ENCODE measurements at places on chromosomes 1 and 21.

DNA sequence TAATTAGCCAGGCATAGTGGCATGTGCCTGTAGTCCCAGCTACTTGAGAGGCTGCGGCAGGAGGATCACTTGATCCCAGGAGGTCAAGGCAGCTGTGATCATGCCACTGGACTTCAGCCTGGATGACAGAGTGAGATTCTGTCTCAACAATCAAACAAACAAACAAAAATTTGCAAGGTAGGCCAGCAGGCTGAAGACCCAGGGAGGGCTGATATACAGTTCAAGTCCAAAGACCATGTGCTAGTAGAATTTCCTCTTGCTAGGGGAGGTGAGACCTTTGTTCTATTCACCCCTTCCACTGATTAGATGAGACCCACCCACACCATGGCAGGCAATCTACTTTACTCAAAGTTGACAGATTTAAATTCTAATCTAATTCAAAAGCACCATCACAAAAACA, 31.2 kb upstream of the CNN3 start:
- DNase-seq: no peak

DNA sequence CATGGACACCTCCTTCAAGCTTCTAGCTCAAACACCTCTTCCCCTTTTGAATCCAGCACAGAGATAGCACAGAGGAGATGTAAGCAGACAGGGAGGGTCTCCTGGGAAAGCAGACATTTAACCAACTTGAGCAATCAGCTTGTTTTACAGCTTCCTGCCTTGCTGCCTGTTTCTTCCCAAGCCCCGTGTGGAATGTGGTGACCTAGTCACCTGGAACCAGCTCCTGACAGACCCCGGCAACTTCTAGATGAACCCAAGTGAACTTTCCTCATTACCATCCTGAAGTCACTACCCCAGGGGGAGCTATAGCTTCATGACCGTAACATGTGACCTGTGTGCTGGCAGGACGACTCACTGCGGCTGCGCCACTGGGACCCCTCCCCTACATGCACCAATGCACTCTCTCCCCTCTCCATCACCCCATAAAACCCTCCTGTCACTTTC, 24.1 kb upstream of the TTF2 start:
- DNase-seq: no peak

GRCh38 chr1:97640677-97641076, 280.2 kb downstream of the DPYD start:
- no peak for DNase-seq

DNA sequence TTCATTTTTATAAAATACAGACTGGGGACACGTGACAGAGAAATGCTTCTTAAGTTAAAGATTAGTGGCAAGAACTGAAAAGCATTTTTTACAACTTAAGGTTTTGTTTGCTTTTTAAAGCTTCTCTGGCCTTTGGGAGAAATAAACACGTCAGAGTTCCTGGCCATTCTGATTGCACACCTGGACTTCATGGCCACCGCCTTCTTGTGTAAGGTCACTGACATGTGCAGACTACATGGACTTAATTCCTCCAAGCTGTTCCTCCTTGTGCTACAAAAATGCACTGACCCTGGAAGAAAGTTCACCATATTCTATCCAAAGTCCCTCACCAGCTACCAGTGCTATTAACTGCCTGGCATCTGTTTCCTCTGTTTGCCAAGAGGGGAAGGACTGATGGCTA, 56.1 kb downstream of the GADD45A start:
- DNase-seq: no peak

DNA sequence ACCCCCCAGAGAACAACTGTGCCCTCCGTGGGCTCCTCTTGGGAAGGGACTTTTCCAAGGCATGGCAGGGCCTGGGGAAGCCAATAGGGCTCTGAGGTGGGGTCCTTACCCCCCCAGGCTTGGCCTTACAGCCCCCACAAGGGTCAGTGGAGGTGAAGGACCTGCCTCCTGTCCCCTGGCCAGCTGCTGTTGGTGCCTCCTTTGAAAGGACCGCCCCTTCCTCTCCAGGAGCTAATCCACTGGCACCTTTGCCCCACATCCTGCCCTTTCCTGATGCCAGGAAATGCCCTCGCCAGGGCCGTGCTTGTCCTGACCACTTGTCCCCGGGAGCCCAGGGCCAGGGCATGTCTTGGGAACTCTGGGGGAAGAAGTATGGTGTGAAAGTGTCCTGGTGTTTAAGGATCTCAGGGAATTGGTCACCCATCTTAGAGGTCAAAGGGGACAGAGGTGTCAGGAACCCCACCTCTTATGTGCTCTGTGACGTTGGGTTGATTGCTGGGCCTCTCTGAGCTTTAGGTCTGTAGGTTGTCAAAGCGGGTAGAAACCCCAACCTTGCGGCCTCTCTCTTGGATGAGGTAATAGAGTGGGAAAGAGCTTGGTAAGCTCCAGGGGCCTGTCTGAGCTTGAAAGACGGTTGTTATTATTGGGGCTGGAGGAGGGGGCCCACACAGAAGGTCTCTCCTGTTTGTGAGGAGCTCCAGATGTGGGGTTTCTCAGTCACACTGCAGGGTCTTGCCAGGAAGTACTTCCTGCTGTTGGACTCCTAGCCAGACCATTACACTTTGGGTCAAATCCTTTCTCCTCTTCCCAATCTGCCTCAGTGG, 2.8 kb downstream of the KCNQ4 start:
- DNase-seq: no peak

GRCh38 chr1:48596046-48596445, 124.0 kb upstream of the SPATA6 start:
- no peak for DNase-seq

DNA sequence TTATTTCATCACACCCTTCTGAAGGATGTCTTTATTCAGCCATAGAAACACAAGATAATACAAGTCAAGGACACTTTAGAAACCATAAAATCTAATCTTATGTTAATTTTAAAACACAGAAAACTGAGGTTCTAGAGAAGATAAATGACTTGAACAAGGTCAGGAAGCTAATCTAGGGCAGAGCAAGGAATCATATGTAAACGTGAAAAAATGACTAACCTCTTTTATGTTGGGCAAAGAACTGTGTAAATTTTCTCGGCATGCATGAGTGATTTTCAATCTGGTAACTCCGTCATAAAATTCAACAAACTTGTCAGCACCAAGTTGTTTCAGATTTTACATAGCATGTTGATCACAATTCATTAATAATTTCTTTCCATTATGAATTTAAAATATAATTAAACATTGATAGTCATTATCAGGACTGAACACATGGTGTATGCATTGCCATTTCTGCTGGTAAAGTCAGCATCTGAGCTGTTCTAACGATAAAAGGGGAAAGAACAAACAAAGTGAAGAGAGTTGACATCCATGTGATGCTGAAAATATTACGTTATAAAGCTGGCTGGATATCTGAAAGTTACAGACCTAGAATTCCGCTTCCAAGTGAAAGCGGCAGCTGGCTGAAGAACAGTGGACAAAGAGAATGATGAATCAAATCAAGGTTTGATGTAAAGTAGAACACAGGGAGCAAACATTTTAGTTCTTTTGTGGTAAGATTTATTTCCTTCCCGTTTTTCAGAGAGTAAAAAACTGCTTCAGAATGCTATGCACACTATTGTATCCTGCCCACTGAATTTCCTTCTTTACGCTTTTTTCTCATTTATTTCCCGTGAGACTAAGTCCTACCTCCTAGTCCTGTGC, 1037.4 kb upstream of the TMPRSS15 start:
- no peak for DNase-seq

- no peak for DNase-seq
Observed at GRCh38 chr1:172203135-172203823, 217.2 kb upstream of the C1orf105 start.

DNA sequence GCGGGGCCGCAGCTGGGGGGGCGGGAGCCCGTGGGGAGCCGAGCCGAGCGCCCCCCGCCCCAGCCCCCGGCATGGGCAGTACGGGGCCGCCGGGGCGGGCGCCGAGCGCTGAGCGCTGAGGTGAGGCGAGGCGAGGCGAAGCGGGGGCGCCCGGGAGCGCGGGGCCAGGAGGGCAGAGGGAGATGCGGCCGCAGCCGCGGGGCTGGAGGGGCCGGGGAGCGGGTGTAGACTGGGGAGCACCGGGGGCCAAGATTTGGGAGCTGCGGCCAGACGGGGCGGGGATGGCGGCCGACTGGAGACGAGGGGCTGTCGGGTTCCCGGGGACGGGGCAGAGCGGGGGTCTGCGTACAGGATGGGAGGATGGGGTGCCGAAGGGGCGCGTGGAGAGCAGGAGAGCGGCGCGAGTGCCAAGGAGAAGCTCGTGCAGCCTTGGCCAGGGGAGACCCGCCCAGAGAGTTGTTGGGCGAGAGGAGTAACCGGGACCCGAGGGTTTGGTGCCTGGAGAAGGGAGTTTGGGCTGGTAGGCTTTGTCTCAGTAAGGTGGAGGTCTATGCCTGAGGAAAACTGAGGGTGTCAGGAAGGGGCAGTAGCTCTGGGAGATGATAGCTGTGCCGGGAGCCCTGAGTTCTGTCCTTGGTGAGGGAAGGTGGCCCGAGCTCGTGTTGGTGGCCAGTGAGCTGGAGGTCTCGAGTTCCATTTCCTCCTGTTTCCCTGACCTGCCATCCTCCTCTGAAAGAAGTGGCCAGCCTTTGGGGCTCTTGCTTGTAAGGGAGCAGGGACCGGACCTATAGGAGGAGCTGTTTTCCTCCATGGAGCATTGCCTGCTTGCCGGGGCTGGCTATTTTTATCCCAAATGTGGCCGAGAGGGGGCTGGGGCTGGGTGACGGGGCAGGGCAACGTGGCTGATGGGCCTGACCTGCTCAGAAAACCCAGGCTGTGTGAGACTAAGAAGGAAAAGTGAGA, 539 bp downstream of the ATP8B2 start:
- DNase-seq: peak; percentile 33

- no peak for DNase-seq
Observed at GRCh38 chr1:24349891-24350290, 30.7 kb downstream of the GRHL3 start.

DNA sequence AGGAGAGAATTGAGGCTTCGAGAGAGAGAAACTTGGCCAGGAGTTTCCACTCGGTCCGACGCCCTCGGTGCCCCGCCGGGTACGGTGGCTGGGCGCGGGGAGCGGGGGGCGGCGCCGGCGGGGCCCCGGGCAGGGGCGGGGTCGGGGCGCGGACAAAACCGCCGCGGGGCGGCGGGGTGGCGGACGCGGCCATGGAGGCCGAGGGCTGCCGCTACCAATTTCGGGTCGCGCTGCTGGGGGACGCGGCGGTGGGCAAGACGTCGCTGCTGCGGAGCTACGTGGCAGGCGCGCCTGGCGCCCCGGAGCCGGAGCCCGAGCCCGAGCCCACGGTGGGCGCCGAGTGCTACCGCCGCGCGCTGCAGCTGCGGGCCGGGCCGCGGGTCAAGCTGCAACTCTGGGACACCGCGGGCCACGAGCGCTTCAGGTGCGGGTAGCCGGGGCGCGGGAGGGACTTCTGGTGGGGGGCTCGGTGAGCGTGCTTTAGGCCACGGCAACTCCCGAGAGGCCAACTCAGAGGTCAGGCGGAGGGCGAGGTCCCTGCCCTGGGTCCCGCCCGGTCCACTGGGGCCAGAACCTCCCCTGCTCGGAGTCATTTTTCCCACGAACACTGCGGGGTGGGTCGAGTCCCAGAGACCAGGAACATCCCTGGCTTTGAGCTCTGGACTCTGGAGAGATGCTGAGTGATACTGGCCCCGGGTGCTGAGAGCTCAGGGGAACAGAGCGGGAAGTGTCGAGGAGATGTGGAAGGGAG, 431 bp downstream of the RAB42 start:
- DNase-seq: no peak

DNA sequence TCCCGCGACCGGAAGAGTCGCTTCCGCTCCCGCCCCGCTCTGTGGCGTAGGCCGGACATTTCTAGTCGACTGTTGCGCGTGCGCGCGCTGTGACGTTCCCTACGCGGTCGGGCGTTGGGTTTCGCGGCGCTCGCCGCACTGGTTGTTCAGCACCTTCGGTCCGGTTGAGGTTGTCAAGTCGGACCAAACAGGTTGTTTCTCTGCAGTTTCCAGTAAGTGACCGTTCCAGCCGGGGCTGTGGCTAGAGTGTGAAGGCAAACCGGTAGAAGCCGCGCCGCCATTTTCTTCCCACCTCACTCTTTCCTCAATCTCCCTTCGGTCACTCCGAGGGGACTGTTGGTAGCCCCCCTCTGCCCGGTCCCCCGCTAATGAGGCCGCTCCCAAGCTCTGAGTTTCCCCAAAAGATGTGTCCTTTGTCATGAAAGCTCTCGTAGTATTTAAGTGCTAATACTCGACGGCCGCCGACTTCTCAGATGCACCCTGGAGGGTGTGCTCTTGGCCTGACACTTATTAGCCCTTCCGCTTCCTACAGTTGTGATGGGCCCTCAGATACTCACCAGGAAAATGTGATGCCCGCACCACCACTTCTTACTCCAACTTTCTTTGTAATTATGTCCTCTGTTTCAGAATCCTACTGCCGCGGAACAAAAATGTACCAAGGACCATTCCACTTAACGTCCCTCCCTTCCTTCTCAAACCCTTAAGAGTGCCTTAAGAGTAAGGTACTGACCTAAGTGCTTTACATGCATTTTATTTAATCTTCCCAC, 56.3 kb downstream of the TRAF5 start:
- DNase-seq: peak; percentile 96

- no peak for DNase-seq
Observed at GRCh38 chr1:116820369-116820768, 66.1 kb downstream of the CD2 start.

GRCh38 chr1:74468982-74469603, 43.3 kb downstream of the LRRC53 start:
- DNase-seq: peak; percentile 18

- no peak for DNase-seq
Observed at GRCh38 chr1:5480906-5481305, 511.3 kb downstream of the NPHP4 start.

DNA sequence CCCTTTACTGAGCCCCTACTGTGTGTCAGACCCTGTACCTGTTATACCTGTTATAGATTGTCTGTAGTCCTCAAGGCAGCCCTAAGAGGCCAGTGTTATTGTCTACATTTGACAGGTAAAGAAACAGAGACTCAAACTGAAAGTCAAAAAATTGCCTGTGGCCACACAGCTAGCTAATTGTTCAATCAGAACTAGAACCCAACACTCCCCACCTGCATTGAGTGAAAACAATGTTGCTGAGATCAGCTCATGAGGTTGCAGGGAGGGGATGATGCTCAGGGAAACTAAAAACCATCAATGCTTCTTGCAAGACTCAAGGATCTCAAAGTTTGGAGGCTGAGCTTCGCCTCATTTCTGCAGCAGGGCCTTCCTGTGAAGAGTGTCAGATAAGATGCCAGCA, 109.5 kb upstream of the LMO4 start:
- DNase-seq: no peak

- no peak for DNase-seq
Observed at GRCh38 chr1:181406989-181407388, 76.3 kb upstream of the CACNA1E start.

GRCh38 chr1:241603731-241604245, 36.4 kb downstream of the CHML start:
- peak; percentile 76 for DNase-seq

DNA sequence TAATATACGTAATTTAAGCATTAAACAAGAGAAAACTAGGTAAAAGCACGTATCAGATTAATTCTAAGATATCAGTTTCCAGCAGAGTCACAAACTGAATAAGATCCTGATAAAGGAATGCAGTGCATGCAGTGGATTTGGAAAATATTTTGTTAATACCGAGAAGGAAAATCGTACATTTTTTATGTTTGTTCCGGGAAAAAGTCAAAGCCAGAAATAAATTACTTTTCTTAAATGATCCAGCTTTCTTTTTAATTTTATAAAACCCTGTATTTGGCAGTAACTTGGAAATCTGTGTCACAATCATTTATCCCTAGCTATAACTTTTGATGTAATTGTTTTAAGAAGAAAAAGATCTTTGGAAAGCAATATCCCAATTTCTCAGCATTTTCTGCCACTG, 955 bp downstream of the PALMD start:
- DNase-seq: no peak

Measured in inflammatory macrophage (primary cell).